Activated CD8-positive, alpha-beta memory T cell treated with anti-CD3 and anti-CD28 coated beads, Interleukin-2, amount 10 ng/mL, durations not matched to agents 7 days and 5 days (primary cell): ENCODE measurements at places on chromosomes 12 and 14.

DNA sequence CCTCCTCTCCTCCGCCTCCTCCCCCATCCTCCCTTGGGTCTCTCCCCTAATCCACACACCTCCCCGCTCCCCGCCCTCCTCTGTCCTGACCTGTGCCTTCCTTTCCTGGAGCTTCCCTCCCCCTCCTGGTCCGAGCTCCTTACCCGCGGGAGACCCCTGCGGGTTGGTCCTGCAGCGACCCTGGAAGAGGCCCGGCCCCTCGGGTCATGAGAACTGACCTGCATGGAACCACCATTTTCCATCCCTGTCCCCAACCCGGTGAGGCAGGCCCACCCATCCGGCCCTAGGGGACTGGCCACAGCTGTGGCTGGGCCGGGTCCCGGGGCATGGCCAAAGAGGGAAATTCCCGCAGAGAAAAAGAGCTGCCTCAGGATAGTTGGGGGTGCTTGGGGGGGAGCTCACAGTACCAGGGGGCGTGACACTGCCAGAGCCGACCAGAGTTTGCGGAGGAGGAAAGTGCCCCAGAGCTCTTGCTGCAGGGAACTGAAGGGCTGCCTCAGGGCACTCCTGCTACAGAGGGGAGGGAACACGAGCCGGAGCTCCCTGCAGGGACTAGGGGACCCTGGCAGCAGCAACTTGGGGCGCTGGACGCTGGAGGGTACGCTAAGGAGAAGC lies 613 bp downstream of the ARHGEF40 start:
- no peak for DNase-seq

- DNase-seq, result no peak
Measured at GRCh38 chr14:83133981-83134645, 1600.5 kb upstream of the SEL1L start.

DNA sequence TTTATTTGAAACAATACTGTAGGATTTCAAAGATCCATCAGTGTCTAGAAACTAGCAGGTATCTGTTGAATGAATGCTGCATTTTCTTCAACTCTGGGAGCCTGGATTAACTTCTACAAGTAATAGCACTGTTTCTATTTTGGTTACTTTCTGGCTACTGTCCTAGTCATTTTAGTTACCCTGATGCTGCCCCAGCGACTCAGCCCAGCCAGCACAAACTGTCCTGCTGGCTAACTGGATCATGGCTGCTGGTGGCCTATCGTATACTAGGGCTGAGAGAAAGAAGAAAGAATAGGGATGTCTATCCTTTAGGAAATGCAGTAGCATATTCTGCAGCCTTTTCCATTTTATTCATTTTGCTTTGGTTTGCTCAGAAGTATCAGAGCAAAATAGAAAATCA lies 53.9 kb downstream of the NTN4 start:
- DNase-seq, result no peak

DNA sequence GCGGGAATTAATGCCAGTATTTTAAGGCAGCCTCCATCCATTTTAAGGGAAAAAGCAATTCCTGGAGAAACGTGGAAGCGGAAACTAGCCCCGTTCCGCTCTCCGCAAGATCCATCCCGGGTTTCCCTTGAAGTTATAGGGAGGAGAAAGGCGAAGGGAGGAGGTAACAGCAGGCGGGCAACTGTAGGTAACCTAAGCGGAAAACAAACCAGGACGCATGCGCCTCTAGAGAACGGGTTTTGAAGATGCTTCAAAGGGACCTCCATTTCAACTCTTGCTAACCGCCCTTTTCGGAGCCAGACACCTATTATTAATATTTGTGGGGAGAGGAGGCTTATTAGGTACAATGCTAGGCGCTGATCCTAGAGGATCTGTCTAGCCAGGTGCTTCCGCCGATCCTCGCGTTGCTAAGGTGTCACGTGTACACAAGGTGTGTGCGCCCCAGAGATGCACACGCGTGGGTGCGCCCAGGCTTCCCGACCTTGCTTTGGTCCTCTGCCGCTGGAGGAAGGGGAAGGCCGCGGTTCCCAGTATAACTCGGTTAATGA lies 6.2 kb downstream of the TBX5 start:
- DNase-seq, result no peak

DNA sequence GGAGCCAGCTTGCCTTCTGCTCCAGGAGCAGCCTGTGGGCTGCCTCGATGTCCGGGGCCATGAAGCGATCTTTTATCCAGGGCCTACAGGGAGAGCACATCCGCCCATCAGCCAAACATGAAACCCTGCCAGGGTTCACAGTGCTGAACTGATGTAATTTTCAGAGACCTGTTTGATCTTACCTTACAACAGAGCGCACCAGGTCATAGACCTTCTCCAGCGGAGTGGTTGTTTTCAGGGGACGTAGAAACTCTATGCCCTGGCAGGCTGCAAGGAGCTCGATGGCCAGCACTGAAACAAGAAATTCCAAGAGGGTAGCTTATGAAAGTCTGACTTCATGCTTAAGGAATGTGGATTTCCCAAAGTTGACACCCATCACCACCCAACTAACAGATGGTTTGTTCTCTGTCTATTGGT lies 19.7 kb downstream of the HAL start:
- DNase-seq, result no peak

- DNase-seq, result no peak
Measured at GRCh38 chr14:58992935-58993334, 195.5 kb upstream of the DAAM1 start.

DNA sequence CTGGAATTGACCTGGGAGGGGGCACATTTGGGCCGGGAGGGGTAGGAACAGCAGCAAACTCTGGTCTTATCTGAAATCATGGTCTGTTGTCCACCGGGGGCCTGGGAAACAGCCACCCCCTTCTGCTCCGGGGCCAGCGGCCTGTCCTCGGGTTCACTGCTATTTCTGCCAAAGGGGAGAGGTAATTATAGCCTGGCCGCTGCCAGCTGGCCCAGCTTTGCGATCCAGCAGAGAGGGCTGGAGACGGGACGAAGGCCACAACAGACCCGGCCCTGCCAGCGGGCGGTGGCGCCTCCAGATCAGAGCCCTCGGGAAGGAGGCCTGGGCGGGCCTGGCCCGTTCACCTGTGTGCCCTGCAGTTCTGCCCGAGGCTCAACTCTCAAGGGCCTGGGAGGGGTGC lies at the start of gene C14orf180:
TSS of gene C14orf180 (plus strand) at position 258 of the 400 bp plus-strand sequence. CDS start 6,667 bp downstream, outside the sequence.
- no peak for DNase-seq

DNA sequence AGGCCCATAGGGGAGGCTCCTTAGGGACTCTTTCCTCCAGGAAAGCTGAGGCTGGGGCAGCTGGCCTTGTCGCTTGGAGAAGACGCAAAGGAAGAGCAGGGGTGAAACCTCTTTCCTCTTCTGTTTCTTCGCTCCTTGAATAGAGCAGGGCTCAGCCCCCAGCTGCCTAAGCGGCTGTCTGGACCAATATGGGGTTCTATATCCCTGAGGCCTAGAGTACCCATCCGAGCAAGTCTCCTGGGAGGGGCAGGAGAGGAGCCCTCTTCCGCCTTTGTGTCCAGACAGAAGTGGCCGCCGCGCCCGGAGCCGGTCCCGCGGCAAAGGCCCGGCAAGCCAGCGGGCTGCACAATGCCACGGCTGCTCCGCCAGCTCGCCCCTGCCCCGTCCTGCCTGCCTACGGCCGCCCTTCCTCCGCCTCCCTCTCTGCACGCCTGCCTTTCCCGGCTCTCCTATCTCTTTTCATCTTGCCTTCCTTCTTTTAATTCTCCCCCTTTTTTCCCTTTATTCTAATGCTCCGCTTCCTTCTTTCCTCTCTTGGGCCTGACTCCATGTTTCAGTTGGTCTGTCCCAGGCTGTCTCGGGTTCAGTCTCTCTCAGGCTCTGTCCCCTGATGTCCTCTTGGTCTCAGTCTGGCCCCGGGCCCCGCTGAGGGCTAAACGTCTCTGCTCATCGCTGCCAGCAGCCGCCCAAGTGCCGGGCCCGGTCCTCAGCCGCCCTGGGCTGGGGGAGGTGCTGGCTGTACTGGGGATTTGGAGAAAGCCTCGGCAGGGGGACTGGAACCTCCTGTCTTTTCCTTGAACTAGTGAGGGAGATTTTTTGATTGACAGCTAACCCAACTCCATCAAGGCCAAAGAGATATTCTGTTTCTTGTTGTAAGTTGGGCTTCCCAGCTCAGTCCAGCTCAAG lies 2.5 kb upstream of the HOXC9 start:
- DNase-seq, result no peak

DNA sequence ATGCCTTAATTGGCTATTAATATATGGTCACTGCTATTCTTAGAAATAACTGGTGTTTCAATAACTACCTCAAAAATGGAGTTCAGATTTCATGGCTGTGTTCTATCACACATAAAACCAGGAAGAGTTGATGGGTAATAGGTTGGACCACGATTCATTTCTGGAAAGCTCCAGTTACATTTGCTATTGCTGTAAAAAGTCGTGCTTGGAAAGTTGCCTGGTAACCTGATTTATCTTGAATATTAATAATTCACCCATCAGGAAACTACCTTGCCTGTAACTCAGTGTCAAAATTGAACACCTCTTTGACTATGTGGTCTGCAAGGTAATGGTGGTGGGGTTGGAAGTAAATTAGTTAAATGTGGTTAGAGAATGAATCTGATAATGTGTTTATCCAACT lies 104.7 kb upstream of the IFNG-AS1 start:
- DNase-seq, result no peak

GRCh38 chr12:132659146-132659545 lies 28.0 kb downstream of the POLE start:
- DNase-seq, result no peak

DNA sequence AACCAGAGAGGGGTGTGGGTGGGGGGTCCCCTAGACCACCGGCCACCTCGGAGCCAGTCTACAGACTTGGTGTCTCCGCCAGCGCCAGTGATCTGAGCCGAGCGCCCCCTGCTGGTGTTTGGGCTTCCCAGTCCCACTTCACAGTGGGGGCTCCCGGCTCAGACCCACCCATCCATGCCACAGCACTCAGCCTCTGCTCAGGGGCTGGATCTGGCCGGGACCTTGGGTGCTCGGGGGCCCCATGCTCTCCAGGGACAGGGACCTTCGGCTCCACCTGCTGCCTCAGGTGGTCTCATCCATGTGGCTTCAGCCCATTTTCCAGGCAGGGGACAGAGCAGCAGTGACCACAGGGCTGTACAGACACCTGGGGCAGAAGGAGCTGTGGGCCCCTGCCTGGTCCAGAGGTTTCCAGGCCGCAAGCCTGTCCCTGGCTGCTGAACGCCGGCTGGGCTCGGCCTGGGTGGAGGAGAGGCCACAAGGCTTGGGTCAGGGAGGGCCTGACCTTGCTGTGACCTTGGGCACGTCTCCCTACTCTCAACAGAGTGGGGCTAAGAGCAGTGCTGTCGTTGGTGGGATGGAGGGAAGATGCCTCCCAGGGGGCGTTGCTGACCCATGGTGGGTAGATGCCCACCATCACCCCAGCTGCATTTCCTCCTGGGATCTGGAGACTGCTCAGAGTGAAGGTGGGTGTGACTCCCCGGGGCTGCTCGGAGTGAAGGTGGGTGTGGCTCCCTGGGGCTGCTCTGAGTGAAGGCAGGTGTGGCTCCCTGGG lies 86.3 kb downstream of the KIF26A start:
- DNase-seq, result peak; percentile 51

GRCh38 chr14:54026671-54027070 lies 70.0 kb upstream of the BMP4 start:
- no peak for DNase-seq

- no peak for DNase-seq
Measured at GRCh38 chr14:103361867-103362266, 23.3 kb upstream of the MARK3 start.

- no peak for DNase-seq
Measured at GRCh38 chr12:91250273-91250665, 67.7 kb upstream of the DCN start.

DNA sequence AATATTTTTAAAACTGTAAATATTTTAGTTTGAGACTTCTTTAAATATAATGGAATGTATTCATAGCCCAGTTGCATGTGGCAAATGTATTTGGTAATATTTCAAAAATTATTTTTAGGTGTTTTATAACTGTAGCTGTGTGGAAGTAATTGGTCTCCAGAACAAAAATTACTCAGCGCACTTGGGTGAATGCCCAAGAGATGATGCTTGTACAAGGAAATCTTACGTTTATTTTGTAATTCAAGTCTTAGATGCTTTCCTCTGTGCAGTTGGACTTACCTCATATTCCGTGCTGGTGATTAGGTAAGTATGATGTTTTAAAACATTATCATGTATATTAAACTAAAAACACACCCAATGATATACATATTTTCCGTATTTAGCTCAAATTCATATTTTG lies 76.7 kb upstream of the SLCO1B1 start:
- no peak for DNase-seq

- peak; percentile 91 for DNase-seq
Measured at GRCh38 chr12:46219877-46220655, 48.8 kb downstream of the SLC38A1 start.

GRCh38 chr14:92160619-92161018 lies 38.9 kb downstream of the CPSF2 start:
- DNase-seq, result no peak

GRCh38 chr12:54311051-54311450 lies 10.2 kb upstream of the NFE2 start:
- no peak for DNase-seq

DNA sequence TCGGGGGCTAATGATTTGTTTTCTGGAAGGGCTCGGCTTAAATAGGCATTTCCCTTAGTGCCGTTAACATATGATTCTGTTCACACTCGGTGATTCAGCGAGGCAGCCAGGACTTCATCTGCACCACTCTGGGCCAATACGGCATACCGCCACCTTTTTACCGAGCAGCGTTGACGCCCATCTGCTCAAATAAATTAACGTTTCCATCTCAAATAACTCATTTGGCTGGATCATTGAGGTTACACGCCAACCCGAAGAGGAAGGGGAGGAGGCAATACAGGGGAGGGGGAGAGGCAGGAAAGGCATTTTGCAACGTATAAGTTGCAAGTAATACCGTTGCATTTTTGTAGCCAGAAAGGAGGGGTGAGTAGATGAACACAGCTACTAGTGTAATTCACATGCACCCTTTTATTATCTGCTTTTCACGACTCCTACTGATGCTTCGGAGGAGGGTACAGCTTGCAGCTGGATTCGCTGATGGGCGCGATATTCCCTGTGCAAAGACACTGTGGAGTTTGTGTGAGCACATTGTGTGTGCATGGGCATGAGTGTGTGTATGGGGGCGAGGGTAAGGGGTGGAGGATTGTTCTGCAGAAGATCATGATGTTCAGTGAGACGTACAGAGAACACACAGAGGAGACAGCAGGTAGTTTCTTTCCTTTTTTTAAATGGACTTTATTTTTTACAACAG lies 45.9 kb downstream of the MAP1LC3B2 start:
- no peak for DNase-seq

DNA sequence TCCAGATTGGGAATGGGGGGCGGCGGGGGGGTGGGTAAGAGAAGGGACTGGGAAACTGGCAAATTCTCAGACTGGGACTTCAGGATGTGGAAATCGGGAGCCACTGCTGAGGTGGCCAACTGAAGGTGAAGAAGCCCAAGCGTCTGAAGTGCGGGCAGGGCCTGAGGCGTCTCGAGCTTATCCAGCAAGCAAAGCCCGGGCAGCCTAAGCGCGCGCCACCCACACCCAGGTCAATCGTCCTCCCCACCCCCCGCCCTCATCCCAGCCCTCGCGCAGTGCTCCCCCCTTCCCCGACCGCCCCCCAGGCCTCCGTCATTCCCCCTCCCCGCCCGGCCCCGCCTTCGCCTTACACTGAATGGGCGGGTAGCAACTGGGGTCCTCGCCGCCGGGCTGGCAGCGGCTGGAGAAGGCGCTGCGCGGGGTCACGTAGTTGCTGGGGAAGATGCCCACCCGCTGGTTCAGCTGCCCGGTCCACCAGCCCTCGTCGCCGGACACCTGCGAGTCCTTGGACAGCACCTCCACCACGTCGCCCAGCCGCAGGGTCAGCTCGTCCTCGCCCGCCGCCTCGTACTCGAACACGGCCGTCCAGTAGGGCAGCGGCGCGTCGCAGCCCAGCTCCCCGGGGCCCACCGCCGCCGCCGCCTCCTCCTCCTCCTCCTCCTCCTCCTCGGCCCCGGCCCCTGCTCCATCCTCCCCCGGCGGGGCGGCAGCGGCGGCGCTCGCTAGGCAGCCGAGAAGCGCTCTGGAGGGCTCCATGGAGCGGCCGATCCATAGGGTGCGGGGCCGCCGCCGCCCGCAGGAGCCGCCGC lies 693 bp downstream of the MAP3K9 start:
- DNase-seq, result peak; percentile 64
